ENCODE measurements at places on chromosomes 1 and 21.

DNA sequence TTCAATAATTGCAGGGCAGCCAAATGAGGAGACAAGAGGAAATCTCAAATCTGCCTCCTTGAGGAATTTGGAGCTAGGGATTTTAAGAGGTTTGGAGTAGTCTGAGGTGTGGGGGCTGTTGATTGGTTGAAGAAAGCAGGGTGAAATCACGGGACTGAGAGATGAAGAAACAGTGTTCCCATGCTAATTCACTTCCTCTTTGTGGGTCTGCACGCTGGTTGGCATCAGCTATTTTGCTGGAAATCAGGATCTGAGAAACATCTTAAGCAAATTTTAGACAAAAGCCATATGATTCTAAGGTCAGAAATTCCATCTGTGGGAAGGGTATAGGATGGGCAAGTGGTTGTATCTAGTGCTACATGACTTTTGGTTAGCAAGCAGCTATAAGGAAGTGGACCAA lies 107.1 kb upstream of the PAXBP1 start:
- no peak for DNase-seq

GRCh38 chr1:119613769-119614720 lies 34.0 kb downstream of the ZNF697 start:
- no peak for DNase-seq

GRCh38 chr21:45277101-45278045 lies 10.3 kb downstream of the POFUT2 start:
- no peak for DNase-seq

DNA sequence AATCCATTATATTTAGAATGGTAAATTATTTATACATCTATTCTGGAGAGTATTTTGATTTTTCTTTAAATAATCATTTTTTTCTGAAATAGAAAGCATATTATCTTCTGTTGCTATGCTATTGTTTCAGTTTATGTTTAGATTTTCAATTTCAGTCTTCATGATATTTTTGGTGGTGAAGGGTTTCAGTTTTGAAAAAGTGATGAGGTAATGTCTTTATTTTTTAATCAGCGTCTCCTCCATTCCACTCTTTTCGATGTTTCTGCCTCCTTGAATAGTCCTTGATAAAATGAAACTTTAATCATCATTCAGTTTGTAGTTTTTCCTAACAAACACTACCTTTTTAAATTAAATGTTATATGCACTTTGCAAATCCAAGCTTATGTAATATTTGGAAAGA lies 428.6 kb downstream of the PTPRC start:
- no peak for DNase-seq

GRCh38 chr1:151619489-151620093 lies 7.7 kb downstream of the SNX27 start:
- no peak for DNase-seq

GRCh38 chr1:154937988-154938386 lies 1.5 kb upstream of the PMVK start:
- no peak for DNase-seq
